ENCODE measurements at places on chromosomes 13 and 19.

- DNase-seq: peak; percentile 26
These were observed 4.3 kb upstream of the DUXA start for GRCh38 chr19:57171551-57172081.

DNA sequence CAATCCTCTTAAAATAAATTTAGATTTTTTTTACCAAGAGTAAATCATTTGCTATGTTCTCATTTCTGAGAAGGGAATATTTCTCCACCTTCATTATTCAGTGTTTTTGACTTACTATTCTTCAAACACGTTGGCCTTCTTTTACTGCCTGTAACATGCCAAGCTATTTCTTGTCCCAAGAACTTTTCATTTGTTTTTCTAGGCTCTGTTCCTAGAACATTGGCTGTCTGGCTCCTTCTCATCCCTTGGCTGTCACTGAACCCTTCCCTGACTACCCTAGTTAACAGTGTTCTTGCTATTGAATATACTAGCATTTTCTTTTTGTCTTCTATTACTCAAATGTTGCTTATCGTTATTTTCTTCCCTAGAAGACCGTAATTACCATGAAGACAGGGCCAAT, 248.1 kb downstream of the ITGBL1 start:
- no peak for DNase-seq

DNA sequence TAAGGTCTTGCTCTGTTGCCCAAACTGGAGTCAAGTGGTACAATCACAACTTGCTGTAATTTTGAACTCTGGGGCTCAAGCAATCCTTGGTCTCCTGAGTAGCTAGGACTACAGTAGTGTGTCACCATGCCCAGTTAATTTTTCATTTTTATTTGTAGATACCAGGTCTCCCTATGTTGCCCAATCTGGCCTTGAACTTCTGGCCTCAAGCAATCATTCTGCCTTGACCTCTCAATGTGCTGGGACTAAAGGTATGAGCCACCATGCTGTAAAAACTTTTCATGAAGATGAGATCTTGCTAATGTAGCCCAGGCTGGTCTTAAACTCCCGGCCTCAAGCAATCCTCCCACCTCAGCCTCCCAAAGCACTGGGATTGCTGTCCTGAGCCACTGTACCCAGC, 15.1 kb upstream of the NAA16 start:
- DNase-seq: no peak

GRCh38 chr19:38216785-38217641, 7.0 kb downstream of the DPF1 start:
- no peak for DNase-seq

DNA sequence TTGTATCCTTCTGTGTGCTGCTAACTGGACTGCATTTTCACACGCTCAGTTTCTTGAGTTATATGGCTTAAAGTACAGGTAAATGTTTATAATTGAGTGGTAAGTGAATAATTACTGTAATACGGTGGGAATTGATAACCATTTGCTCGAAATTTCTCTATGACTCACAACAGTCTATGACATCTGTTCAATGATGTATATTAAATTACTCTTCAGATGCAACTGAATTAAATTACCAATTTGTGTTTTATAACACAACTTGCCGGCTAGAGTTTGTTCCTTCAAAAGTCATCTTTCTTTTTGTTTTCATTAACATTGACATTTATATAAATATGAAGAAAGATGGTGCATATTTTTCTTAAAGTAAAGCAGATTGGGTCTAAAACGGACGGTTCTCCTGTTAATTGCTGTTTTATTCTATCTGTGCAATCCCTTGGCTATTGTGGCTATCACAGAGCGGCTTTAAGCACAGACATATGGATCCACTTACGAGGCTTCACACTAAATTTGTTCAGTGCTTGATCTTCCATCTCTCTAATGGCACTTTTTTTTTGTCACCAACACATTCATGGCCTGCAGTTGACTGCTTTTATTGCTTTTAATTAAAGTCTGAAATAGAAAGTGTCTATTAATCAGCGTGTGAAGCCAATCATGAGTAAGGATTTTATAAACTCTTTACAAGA, 1291.6 kb upstream of the SLC10A2 start:
- DNase-seq: no peak

- DNase-seq: peak; percentile 40
These were observed 7.8 kb downstream of the DOT1L start for GRCh38 chr19:2171349-2172145.

GRCh38 chr13:26508885-26509284, 48.6 kb upstream of the WASF3 start:
- peak; percentile 85 for DNase-seq

GRCh38 chr19:39192846-39193245, 3.9 kb upstream of the NCCRP1 start:
- DNase-seq: peak; percentile 33

GRCh38 chr13:45658586-45659235, 43.2 kb upstream of the ERICH6B start:
- peak; percentile 12 for DNase-seq

DNA sequence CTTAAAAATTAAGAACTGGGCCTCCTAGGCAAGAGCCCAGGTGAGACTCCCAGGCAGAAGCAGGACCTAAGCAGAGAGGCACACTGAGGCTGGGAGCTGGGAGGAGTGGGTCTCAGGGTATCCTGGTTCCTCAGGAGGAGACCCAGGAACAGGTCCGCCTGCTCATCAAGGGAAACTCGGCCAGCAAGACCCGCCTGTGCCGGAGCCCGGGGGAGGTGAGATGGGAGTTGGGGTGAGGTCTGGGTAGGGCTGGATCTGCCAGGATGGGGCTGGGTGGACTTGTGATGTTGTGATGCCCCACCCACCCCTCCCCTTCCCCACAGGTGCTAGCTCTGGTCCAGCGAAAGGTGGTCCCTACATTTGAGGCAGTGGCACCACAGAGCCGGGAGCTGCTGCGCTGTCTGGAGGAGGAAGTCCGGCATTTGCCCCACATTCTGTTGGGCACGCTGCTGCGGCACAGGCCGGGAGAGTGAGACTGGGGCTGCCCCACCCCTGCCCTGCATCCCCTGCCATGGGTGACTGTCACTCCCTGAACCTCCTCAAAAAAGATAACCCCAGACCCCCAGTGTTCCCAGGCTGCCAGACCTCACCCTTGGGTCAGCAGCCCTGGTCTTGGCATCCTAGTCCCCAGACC, 6.9 kb downstream of the HAUS5 start:
- no peak for DNase-seq

- no peak for DNase-seq
These were observed 15.8 kb downstream of the ARHGAP33 start for GRCh38 chr19:35790981-35791813.

DNA sequence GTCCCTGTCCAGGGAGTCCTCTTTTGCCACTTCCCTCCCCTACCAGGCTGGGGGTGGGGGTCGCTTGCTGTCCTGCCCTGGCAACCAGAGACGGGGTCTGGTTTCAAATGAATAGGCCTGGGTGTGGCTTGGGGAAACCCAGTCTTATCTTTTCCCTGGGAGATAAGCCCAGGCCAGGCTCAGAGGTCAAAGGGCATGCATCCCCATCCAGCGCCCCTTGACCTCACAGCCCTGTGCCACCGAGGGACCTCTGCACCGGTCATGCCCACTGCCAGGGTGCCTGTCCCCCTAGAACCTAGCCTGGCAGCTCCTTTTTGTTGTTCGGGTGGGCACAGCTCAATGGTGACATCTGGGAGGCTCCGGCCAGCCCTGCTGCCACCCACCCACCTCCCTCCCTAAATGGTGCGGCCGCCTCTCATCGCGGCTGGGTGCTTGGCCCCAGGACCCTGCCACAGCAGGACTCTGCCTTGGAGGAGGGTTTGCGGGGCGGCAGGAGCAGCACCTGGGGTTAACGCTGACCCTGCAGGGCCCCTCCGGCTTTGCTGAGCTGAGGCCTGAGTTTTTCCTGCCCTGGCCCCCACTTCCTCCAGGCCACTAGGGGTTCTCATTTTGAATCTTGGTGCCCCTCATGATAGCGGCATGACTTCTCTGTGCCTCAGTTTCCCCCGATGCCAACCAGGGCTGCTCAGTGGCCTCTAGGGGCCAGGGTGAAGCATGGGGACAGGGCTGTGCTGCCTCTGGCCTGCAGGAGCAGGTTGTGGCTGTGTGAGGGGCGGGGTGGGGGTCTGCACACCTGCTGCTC, 2.9 kb upstream of the CERS1 start:
- no peak for DNase-seq

- peak; percentile 78 for DNase-seq
These were observed at the start of gene RGS9BP for GRCh38 chr19:32675720-32676185. Gene RGS9BP, plus strand, starts transcription at chr19:32675848. Its CDS starts 416 bp downstream, at chr19:32676264.

- no peak for DNase-seq
These were observed 16.0 kb downstream of the SPATA13 start for GRCh38 chr13:24176351-24177101.

- DNase-seq: no peak
These were observed 5.5 kb downstream of the RDH8 start for GRCh38 chr19:10018786-10019185.

GRCh38 chr19:29673451-29674371, 8.4 kb downstream of the PLEKHF1 start:
- no peak for DNase-seq

DNA sequence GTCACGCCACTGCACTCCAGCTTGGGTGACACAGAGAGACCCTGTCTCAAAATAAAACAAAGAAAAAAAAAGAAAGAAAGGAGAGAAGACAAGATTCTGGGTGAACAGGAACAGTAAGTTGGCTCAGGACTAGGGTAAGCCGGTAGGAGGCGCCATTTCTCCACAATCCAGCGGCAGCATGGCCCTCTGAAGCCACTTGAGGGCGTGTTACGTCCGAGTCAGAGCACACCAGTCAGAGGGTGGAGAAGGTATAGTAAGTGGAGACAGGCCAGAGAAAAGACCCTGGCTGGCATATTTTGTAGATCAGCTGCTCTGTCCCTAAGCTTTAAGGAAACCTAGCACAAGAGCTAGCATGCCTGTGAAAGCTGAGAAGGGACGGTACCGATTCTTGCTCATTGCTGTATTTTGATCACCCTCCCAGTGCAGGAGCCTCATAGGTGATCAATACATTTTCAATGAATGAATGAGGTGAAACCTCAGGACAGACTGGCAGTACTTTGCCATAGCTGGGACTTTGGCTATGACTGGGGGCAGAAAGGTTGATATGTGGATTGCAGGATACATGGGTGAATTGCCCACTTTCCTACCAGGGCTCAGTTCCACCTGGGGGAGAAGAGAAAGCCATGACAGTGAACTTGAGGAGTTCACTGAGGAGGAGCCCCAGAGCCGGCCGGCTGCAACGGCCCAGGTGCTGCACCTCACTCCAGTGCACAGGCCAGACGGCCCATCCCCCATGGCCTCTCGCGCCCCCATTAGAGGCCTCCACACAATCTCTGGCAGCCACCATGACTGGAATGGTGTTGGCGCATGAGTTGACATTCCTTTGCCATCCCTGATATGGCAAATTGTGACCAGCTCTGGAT, 23.5 kb downstream of the POU2F2 start:
- DNase-seq: peak; percentile 88

DNA sequence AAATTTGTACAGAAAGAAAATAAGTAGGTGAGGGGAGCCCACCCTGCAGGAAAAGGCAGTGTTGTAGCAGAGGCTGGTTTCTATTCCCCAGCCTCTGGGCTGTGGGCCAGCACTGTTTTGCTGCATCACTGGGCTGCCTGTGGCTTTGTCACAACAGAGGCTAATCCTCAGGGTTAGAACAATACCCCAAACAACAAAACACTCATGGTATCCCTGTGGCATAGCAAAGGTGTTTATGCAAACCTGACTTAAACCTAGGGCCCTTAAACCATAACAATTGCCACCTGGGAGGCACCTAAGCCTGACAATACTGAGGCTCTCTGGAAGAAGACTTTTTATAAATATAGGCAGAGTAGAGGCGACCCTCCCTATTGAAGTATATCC, 314.7 kb downstream of the OLFM4 start:
- no peak for DNase-seq

DNA sequence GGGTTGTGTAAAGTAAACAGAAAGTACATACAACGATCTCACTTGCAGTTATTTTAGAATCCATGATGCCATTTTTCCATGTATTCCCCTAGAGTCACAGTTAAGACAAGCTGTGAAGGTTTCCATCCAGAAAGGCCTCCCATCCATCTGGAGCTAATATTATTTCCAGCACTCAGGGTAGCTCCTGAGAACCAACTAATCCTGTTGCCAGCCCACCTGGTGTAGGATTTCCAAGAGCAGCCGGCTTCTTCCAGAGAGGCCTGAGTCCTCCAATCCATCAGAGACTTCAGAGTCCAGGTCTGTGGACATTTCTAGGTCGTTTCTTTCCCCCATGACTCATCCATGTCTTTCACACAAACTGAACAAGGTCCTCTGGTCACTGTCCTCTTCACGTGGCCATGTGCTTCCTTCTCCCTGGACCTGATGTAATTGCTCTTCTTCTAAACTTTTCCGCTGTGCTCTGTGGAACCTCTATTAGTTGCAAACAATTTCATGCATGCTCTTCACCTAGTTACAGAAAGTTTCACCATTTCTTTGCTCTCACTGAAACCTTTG, 270.3 kb upstream of the TMTC4 start:
- DNase-seq: no peak

DNA sequence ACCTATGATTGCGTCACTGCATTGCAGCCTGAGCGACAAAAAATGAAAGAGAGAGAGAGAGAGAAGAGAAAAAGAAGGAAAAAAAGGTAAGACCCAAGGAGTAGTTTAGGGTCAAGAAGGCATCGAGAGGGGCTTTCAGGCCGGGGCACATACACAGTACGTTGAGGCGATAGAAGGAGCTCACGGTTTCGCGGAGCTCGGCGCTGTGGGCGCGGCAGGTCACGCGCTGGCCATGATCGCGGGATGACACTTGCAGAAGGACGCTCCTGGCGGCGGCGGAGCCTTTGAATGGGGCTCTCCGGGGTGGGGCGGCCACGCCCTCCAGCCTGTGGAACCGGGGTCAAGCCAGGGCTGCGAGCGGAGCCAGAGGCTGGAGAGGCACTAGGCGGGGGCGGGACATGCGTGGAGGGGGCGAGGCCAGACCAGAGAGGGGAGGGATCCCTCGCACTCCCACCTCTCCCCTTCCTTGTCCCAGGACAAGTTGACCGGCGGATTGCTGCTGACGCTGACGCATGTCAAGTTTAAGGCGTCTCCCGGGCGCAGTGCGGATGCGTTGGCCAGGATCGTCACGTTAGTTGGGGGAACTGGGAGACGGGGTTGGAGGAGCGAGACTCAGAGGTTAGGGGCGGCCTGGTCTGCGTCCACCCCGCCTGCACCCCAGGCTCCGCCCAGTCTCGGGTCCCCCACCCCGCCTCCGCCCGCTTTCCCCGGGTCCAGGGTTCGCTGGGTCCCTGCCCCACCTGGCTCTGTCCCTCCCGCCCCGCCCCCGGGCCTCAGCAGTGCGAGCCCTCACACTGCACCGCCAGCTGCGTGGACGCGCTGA, 6.9 kb downstream of the NPHS1 start:
- DNase-seq: no peak

DNA sequence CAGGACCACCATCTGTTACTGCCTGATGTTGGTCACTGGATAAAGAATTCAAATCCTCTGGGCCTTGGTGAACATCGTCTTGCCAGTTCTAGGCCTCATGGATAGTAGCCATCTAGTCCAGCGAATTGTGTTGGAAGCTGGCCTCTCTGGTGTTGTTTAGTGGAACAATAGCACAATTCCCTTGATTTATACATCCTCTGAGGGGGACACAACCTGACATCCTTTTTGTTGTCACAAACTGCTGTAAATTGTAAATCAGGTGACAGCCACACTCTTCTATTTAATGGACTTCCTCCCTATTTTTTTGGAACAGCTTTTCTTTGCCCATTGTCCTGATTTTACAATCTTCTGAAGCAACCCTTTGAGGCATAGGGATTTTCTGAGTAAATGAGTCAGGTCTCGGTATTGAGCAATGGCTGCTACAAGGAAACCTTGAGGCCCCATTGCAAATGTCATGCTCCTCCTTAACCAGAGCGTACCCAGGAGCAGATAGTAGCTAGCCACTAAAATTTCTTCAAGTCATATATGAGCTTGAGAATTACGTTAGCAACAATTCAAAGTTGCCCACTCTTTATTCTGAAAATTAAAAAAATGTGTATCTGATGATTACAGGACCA, 263.3 kb downstream of the COG6 start:
- DNase-seq: peak; percentile 34
